ENCODE measurements at places on chromosomes 5 and 9.

- DNase-seq: no peak
Measured at GRCh38 chr9:79524266-79524665, 47.5 kb upstream of the TLE4 start.

- DNase-seq: no peak
Measured at GRCh38 chr5:67536866-67537265, 340.3 kb upstream of the CD180 start.

DNA sequence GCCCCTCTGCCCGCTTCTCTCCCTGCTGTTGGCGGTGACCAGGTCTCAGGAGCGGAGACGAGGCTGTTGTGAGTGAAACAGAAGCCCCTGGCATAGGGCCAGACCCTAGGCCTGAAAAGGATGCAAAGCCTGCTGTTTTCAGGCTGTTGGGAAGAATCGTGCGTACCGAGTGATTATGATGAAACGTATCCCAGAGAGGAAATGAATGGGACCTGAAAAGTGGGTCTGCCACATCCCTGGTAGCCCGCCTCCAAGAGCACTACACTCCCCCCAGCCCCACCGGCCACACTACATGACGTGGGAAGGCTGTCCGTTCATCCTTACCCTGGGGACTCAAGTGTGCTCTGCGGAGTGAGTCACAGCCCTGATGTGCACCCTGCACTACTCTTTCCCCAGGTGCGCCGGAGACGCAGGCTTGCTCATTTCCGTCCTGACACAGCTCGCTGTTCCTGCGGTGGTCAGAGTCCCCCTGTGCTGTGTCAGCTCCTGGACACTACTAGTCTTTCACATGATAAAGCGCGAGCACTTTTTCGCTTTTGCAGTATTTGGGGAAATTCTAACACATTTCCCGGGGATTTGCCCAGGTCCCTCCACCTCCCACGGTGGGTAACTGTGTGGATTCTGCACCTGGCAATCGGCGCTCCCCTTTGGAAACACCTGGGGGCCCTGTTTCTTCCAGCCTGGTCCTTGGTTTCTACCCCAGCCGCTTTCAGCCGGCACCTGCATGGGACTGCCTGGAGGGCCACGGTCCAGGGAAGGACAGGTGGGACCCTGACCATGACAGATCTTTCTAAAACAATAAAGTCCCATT lies 91.5 kb downstream of the ANKRD33B start:
- DNase-seq: no peak

- DNase-seq: no peak
Measured at GRCh38 chr5:68565427-68565826, 349.9 kb downstream of the PIK3R1 start.

Data from activated CD8-positive, alpha-beta memory T cell treated with anti-CD3 and anti-CD28 coated beads for 48 hours (primary cell).